ENCODE measurements at places on chromosomes 1 and 21. TPM values are rescaled to one million over a fixed set of nuclear protein-coding genes. Genes with fewer than 3 reads are reported as not detected.

The S100A2 gene
- 373 TPM for total RNA-seq

The OR10X1 gene
- not detected for total RNA-seq

GRCh38 chr1:158992787-158993312 is 16.9 kb upstream of the IFI16 start:
- no peaks in the 10 kb centered on the region for H3K4me1 ChIP-seq
- no peaks in the 10 kb centered on the region for H3K27me3 ChIP-seq
- H3K27ac ChIP-seq = no peak overlapping the region
- DNase-seq = no peak
- no peak overlapping the region for H3K4me3 ChIP-seq

DNA sequence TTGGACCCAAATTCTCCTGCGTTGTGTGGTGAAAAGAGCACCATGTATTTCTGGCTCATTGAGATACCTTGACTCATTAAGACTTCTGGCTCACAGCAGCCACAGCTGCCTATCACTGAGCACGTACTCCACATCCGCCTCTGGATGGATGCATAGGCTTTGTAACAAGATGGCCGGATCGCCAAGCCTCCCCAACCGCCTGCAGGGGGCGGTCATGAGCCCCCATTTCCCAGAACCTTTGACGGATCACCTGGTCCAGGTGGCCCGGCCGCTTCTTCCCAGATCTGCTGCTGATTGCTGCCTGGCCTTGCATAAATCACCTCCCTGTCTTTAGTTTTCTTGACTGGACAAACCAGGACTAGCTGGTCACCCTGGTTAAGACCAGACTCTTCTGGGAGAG is 156.5 kb upstream of the KLHDC7A start:
- no peak for DNase-seq
- no peak overlapping the region for H3K4me3 ChIP-seq
- no peaks in the 10 kb centered on the region for H3K4me1 ChIP-seq
- H3K36me3 ChIP-seq = no peaks in the 10 kb centered on the region
- H3K27ac ChIP-seq = no peak overlapping the region
- no peaks in the 10 kb centered on the region for H3K27me3 ChIP-seq

The DTL gene
- 57.9 TPM for total RNA-seq

DNA sequence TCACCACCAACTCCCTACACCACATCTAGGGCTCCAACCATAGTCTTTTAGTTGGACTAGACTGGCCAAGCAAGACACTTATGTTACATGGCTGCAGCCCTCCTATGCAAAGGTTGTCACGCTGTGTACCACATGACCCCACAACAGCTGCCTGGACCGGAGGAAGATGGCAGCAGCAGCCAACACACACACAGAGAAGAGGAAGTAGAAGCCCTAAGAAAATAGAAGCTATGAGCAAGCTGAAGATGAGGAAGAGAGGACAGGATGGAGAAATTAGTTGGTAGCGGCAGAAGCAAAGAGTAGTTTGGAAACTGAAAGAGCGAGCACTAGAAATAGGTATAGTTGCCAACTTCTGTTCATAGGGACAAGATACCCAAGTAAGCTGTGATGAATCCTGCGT is 60.8 kb upstream of the RALGPS2 start:
- H3K36me3 ChIP-seq = no peaks in the 10 kb centered on the region
- no peak overlapping the region for H3K4me3 ChIP-seq
- DNase-seq = no peak
- H3K4me1 ChIP-seq = no peaks in the 10 kb centered on the region
- no peak overlapping the region for H3K27ac ChIP-seq
- no peaks in the 10 kb centered on the region for H3K27me3 ChIP-seq

DNA sequence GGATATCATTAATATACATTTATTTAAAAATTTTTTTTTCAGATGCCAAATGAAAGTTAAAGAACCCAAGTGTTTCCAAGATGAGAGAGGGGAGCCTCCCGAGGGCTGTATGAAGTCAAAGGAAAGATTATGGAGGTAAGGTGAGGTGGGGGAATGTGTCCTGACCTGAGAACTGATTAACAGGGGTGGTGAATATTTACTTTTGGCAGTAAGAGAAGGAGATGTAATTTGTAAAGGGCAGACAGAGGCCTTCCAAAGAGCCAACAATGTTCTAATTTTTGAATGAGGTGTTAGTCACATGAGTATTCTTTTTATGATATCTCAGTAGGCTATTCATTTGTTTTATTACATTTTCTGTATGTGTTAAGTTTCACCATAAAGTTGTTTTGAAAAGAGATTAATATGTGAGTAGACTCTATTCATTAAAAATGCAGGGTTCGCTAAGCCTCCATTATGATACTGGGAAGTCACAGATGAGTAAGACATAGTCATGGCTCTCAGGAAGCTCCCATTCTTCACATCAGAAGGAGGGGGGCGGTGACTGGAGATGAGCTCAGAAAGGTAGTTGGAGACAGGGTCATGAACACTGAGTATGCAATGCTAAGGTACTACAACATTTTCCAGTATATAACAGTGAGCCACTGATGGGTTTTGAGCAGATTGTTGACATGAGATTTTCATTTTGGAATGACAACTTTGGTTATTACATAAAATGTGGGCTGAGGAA is 62.4 kb upstream of the TNFSF18 start:
- H3K4me1 ChIP-seq = peaks cover 17% of the 10 kb centered on the region
- H3K36me3 ChIP-seq = peaks cover 4% of the 10 kb centered on the region
- no peak overlapping the region for H3K4me3 ChIP-seq
- H3K27ac ChIP-seq = peak overlapping the region; percentile 52

GRCh38 chr1:227255086-227255732 is 63.1 kb downstream of the CDC42BPA start:
- H3K27ac ChIP-seq = no peak overlapping the region
- H3K4me3 ChIP-seq = no peak overlapping the region
- H3K4me1 ChIP-seq = no peaks in the 10 kb centered on the region
- DNase-seq = no peak

- DNase-seq = no peak
- H3K27me3 ChIP-seq = no peaks in the 10 kb centered on the region
- no peaks in the 10 kb centered on the region for H3K4me1 ChIP-seq
- no peaks in the 10 kb centered on the region for H3K36me3 ChIP-seq
These were observed 123.4 kb downstream of the POU2F1 start for GRCh38 chr1:167344112-167344511.

The NEXN gene
- 3.5 TPM for total RNA-seq

DNA sequence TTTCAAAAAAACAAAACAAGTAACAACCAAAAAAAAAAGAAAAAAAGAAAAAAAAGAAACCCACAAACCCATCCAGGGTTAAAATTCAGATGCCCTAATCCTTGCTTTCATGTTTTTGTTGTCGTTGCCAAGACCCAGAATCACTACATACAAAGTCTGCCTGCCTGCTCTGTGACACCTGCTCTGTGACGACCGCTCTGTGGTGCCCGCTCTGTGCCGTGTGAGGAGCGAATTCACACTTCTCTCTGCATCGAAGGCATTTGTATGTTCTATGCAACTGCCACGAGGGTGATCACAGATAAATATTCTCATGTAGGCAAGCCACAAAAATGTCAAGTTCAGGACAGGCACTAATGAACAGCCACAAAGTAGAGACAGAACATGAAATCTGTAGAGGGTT is 178.6 kb downstream of the SLC45A1 start:
- H3K27me3 ChIP-seq = no peaks in the 10 kb centered on the region
- H3K36me3 ChIP-seq = peaks cover 2% of the 10 kb centered on the region
- DNase-seq = no peak
- H3K4me1 ChIP-seq = peaks cover 12% of the 10 kb centered on the region

GRCh38 chr1:55198044-55198443 is 17.1 kb downstream of the USP24 start:
- no peak overlapping the region for H3K4me3 ChIP-seq
- no peak for DNase-seq
- no peak overlapping the region for H3K27ac ChIP-seq
- H3K27me3 ChIP-seq = no peaks in the 10 kb centered on the region
- no peaks in the 10 kb centered on the region for H3K4me1 ChIP-seq
- no peaks in the 10 kb centered on the region for H3K36me3 ChIP-seq

- H3K4me3 ChIP-seq = no peak overlapping the region
- DNase-seq = peak; percentile 66
- no peak overlapping the region for H3K27ac ChIP-seq
These were observed 54.7 kb downstream of the STUM start for GRCh38 chr1:226603022-226603857.

- no peak overlapping the region for H3K4me3 ChIP-seq
- no peaks in the 10 kb centered on the region for H3K27me3 ChIP-seq
- no peak overlapping the region for H3K27ac ChIP-seq
- H3K4me1 ChIP-seq = no peaks in the 10 kb centered on the region
These were observed 181.2 kb upstream of the PKN2 start for GRCh38 chr1:88502886-88503285.

DNA sequence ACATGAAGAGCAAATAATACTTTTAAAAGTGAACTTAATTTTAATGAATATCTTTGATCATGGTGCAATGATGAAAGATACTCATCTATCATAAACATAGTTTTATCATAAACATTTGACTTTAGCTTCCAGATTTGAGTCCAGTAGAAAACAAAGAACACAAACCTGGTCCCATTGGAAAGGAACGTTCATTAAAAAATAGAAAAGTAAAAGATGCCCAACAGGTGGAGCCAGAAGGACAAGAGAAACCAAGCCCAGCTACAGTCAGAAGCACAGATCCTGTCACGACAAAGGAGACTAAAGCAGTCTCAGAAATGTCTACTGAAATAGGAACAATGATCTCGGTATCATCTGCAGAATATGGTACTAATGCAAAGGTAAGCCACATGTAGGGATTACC is 55.6 kb upstream of the MYOCOS start:
- H3K36me3 ChIP-seq = peaks cover 89% of the 10 kb centered on the region
- H3K27ac ChIP-seq = no peak overlapping the region
- no peak overlapping the region for H3K4me3 ChIP-seq
- DNase-seq = peak; percentile 55
